Inflammatory macrophage (primary cell): ENCODE measurements at places on chromosomes 12 and 14.
A peak's percentile ranks its signal among the peaks of the same experiment; 100 is the strongest.

GRCh38 chr14:86505808-86506207 is 975.9 kb downstream of the FLRT2 start:
- DNase-seq, result no peak

DNA sequence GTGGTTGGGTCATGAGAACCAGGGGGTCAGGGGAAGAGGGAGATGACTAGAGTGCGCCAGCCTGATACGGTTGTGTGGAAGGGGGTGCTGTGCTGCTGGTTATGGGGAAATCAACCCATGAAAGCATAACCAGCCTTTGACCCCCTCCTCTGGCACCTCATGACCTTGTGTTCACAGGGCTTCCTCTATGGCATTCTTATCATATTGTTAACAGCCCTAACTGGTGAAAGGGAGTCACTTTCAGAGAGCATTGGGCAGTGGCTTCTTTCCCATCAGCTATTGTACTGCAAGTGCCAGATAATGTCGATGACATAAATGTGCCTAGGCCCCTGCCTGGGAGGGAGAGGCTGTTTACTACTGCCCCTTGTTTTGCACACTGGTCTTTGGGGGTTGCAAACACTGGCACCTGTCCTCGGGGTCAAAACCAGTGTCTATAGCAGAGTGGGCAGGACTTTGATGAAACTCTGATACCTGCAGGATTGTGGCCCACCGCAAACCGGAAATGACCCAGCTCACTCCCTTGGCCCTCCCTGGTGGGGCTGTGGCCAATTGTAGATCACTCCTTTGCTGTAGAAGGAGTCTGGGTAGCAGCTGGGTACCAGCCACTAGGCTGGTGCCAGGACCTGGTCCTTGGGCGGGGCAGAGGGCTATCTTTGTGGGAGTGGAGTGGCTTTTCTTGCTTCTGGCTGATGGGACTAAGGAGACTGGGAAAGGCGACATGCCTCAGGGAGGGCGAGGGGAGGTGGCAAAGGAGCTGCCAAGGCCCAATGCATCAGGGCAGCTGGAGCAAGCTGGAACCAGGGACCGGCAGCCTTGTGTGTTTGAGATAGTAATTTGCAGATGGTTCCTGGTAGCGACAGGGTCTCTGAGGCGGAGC is 634 bp upstream of the TMEM63C start:
- DNase-seq, result no peak

DNA sequence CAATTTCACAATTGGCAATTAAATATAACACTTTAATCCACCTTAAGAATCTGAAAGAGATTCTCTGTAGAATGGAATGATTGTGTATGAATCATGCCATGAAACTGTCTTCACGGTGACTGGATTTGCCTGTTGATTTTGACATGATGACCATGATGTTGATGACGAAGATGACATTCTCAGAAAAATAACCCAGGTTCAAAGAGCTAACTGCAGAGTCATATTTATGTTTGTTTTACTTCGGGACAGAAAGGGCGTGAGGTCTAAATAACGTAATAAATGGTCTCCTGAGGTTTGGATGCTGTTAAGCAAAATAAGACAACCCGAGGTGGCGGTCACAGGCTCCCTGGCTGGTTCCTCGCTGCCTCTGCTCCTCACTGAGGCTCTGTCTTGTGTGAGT is 532.0 kb downstream of the TMEM121 start:
- DNase-seq, result no peak

GRCh38 chr12:1939801-1940607 is 21.6 kb upstream of the CACNA2D4 start:
- DNase-seq, result peak; percentile 89

DNA sequence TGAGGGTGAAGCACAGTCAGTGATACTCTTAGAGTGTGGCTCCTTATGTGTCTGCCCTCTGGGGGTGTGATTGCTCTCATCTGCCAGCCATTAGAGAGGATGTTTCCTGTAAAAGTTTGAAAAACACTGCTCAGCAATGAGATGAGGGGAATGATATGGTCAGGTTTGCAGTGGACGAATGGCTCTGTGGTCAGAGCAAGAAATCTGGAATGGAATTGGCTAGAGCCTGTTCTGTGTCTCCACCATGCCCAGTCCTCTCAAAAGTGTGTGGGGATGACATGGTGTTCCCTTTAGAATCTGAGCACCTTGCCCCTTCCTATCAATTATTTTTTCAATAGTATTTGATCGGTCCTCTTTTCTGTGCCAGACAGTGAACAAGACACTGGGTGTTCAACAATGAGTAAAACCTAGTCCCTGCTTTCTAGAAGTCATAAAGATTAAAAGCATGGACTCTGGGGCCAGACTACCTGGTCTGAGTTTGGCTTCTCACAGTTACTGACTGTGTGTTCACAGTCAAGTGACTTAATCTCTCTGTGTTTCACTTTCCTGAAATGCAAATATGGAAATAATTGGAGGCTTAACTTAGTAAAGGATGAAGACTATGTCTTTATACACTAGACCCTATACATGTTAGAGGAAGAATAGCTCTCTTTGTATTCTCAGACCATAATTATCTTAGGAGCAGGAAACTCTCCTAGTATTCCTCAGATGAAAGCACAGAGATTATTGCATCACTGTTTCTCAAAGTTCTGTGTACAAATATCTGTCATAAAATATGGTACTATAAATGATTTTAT is 1.6 kb downstream of the ACSS3 start:
- no peak for DNase-seq

- DNase-seq, result no peak
These were observed 32.6 kb downstream of the COCH start for GRCh38 chr14:30906752-30907658.

DNA sequence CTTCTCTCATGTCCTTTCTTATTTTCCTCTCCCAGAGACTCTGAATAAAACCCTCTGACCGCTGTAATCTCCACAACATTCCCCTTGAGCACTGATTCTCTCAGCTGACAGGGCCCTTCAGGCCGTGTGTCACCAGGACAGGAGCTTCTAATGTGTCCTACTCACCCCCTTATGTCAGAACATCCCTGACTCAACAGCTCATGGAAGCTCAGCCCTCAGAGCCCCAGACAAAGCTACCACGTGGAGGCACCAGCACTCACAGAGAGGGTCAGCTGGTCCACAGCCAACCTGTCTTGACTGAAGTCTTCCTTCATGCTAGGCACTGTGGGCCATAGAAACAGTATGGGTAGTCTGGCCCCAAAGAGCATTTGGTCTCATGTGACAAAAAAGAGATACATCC is 49.8 kb downstream of the SMUG1 start:
- DNase-seq, result no peak

GRCh38 chr12:25557830-25558436 is 4.8 kb upstream of the LMNTD1 start:
- no peak for DNase-seq

DNA sequence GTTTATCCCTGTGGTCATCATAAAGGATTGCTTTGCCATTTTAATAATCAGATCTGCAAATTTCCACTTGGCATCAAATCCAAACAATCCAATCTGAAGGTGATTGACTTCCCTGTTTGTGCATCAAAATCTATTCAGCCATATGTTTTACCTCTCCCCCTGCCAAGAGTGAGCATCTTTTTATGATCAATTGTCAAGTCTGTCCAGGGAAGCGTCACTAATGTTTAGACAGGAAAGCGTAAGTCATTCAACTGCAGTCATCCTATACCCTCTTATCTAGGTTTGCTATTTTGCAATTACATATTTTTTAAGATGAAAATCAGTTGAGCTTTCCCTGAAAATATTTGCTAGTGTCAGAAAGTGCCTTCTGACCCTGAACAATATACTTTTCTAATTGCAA is 1224.1 kb upstream of the SEL1L start:
- DNase-seq, result no peak

GRCh38 chr12:85949253-85949652 is 75.2 kb downstream of the NTS start:
- no peak for DNase-seq

DNA sequence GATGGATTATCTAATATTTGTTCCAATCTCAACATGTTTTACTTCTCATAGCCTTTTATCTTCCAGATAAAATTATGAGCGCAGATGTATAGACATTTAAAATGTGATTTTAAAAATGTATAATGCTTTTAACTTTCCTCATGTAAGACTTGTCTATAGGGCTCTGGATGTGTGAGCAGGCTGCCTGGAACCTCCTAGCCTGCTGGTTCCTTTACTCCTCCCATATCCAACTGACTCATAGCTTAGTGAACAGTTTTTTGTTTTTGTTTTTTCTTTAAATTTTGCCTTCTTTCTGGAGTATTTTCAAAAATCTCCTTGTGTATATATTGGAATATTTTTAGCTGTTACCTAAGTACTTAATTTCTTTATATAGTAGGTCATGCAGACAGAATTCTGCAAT is 115.4 kb downstream of the PDE3A start:
- DNase-seq, result no peak

DNA sequence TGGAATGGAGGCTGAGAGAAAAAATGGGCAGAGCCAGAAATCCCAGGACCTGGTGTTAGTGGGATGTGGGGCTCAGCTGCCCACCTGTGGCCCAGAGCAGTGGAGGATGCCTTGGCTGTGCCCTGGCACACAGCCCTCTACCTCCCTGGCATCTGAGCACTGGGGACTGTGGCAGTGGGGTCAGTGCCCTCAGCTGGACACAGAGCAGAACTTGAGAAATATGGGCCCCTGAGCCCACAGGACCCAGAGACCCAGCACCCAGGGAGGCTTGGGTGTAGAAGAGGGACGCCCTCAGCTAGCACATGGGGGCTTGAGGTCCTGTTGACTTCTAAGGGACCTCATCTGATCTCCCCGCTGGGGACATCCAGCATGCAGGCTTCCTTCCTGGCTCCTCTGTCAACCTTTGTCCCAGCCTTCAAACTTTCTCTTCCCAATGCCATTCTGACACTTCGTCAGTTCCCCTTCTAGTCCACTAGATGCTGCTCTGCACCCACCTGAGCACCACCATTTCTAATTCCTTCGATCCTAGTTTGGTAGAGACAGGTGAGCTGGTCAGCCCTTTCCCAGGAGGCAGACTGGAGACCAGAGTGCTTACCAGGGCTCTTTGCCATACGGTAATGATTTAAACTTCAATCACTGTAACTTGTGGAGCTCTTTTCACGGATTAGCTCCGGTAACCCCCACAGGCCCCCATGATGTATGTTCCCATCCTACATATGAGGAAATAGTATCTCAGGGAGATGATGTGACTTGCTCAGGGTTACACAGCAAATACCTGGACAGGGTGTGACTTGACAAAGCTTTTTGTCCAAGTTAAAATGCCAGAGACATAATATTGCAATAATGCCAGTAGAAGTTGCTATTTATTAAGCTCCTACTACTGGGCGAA is 143.7 kb downstream of the ASCL4 start:
- DNase-seq, result peak; percentile 18
